ENCODE measurements at places on chromosomes 1 and 21.

- no peak overlapping the region for H3K4me3 ChIP-seq
- no peak for DNase-seq
- H3K27me3 ChIP-seq, result no peaks in the 10 kb centered on the region
- H3K36me3 ChIP-seq, result no peaks in the 10 kb centered on the region
- H3K27ac ChIP-seq, result no peak overlapping the region
- H3K4me1 ChIP-seq, result no peaks in the 10 kb centered on the region
Measured at GRCh38 chr1:29800522-29800956, 564.2 kb downstream of the PTPRU start.

DNA sequence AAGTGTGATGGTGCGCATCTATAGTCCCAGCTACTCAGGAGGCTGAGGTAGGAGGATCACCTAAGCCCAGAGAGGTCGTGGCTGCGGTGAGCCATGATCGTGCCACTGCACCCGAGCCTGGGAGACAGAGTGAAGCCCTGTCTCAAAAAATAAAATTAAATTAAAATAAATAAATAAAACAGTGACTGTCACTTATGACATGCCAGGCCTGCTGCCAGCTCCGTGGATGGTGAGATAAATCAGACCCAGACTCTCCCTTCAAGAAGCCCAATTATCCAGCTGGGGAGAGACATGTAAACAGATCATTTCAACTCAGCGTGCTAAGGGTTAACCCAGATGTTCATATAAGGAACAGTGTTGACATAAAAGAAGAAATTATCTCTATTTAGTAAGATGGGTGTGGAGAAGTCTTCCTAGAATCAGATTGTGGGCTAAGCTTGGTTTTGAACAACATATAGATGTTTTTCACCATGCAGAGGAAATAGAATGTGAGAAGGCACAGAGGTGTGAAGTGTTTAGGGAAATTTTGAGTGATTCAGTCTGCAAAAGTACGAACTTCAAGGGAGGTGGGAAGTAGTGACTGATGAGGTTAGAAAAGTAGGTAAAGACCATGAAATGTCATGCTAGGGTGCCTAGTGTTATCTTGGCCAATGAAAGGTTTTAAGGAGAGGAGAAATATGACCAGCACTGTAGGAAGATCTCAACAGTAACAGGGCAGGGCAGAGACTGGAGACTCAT lies 18.3 kb downstream of the YARS1 start:
- H3K27me3 ChIP-seq, result no peaks in the 10 kb centered on the region
- no peak for DNase-seq
- no peaks in the 10 kb centered on the region for H3K36me3 ChIP-seq
- no peaks in the 10 kb centered on the region for H3K4me1 ChIP-seq
- no peak overlapping the region for H3K4me3 ChIP-seq

DNA sequence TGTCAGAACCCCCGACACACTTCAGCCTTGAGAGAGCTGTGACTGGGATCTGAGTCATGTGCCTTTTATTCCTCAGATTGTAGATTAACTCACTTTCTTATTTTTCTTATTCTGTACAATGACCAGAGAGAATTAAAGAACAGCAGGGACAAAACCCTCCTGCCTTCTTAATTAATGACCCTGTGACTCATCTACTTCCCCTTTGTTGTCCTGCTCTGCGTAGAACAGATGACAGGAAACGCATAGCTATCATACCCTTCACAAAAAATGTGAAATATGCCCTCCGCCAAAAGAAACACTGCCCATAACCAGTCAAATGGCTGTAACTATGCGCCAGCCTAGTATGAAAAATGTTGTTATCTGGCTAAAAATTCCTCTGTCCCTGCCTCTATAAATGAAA lies 9.1 kb upstream of the PADI2 start:
- no peak overlapping the region for H3K4me3 ChIP-seq
- no peak for DNase-seq
- peak overlapping the region; percentile 64 for H3K27ac ChIP-seq
- H3K27me3 ChIP-seq, result no peaks in the 10 kb centered on the region
- H3K4me1 ChIP-seq, result peaks cover 13% of the 10 kb centered on the region

DNA sequence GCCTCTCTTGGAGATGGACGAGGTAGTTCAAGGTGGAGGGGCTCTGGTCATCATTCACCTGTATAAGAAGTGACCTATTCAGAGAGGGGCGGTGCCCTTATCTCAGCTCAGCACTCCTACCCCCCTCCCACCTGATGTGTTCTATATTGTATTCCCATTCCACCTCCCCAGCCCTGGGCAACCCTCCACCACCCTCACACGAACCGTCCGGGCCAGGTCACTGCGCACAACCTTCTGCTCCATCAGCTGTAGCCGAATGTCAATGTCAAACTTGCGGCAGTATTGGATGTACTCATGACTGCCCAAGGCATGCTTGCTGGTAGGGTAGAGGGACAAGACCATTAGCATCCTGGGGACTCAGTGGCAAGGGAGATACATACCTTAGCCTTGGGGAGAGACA lies 34.3 kb downstream of the PIK3C2B start:
- peaks cover 49% of the 10 kb centered on the region for H3K4me1 ChIP-seq
- no peak for DNase-seq
- no peak overlapping the region for H3K4me3 ChIP-seq
- peak overlapping the region; percentile 85 for H3K27ac ChIP-seq

DNA sequence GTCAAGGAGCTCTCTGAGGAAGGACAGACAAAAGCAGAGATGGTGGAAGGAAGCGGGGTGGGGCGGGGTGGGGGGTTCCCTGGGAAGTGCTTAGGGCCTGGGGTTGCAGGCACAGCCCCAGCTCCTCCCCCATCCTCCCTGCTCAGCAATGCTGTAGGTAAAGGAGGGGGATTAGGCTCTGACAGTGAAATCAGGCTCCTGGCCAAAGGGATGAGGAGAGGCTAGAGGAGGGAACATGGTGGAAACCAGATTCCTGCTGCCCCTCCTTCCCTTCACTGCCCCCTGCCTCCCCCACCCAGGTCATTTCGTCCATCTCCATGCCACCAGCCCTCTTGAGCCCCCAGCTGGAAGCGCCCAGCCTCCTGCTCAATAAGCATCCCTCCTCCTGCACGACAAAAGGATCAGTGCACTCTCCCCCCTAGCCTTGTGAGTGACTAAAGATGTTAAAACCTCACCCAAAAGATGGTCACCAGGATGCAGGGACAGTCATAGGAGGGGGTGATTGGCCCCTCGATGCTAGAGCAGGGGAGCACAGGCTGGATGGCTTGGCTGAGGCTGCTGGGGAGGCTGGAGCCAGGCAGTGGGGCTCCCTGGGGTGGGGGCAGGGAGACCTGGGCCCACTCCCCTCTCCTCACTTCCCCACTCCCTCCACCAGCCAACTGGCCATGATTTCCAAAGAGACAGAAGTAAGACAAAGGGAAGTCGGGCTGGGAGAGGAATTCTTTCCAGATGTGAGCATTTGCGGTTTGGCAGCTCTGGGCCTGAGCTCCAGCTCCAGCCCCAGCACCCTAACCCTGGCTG lies 2.2 kb upstream of the CRABP2 start:
- H3K27me3 ChIP-seq, result no peaks in the 10 kb centered on the region
- no peak overlapping the region for H3K4me3 ChIP-seq
- peak; percentile 39 for DNase-seq
- H3K27ac ChIP-seq, result no peak overlapping the region
- no peaks in the 10 kb centered on the region for H3K36me3 ChIP-seq
- H3K4me1 ChIP-seq, result peaks cover 28% of the 10 kb centered on the region

GRCh38 chr1:74613894-74614293 lies 59.7 kb downstream of the ERICH3 start:
- no peaks in the 10 kb centered on the region for H3K36me3 ChIP-seq
- no peak overlapping the region for H3K27ac ChIP-seq

- H3K27ac ChIP-seq, result no peak overlapping the region
- no peaks in the 10 kb centered on the region for H3K27me3 ChIP-seq
- no peaks in the 10 kb centered on the region for H3K4me1 ChIP-seq
- H3K4me3 ChIP-seq, result no peak overlapping the region
Measured at GRCh38 chr1:226373376-226373775, 34.5 kb downstream of the PARP1 start.

GRCh38 chr1:203244776-203245175 lies 15.3 kb upstream of the CHIT1 start:
- no peaks in the 10 kb centered on the region for H3K4me1 ChIP-seq
- H3K4me3 ChIP-seq, result no peak overlapping the region
- DNase-seq, result no peak
- no peaks in the 10 kb centered on the region for H3K27me3 ChIP-seq

- H3K27ac ChIP-seq, result no peak overlapping the region
- H3K36me3 ChIP-seq, result no peaks in the 10 kb centered on the region
Measured at GRCh38 chr1:9344426-9345200, 51.9 kb downstream of the SPSB1 start.

GRCh38 chr1:161216945-161217712 lies 2.0 kb downstream of the FCER1G start:
- H3K36me3 ChIP-seq, result peaks cover 18% of the 10 kb centered on the region
- peaks cover 5% of the 10 kb centered on the region for H3K4me1 ChIP-seq
- H3K4me3 ChIP-seq, result peak overlapping the region; percentile 41

GRCh38 chr1:243490748-243491686 lies 235.2 kb downstream of the SDCCAG8 start:
- H3K36me3 ChIP-seq, result peaks cover 6% of the 10 kb centered on the region
- peaks cover 8% of the 10 kb centered on the region for H3K4me1 ChIP-seq
- no peaks in the 10 kb centered on the region for H3K27me3 ChIP-seq
- no peak for DNase-seq
- H3K27ac ChIP-seq, result no peak overlapping the region

DNA sequence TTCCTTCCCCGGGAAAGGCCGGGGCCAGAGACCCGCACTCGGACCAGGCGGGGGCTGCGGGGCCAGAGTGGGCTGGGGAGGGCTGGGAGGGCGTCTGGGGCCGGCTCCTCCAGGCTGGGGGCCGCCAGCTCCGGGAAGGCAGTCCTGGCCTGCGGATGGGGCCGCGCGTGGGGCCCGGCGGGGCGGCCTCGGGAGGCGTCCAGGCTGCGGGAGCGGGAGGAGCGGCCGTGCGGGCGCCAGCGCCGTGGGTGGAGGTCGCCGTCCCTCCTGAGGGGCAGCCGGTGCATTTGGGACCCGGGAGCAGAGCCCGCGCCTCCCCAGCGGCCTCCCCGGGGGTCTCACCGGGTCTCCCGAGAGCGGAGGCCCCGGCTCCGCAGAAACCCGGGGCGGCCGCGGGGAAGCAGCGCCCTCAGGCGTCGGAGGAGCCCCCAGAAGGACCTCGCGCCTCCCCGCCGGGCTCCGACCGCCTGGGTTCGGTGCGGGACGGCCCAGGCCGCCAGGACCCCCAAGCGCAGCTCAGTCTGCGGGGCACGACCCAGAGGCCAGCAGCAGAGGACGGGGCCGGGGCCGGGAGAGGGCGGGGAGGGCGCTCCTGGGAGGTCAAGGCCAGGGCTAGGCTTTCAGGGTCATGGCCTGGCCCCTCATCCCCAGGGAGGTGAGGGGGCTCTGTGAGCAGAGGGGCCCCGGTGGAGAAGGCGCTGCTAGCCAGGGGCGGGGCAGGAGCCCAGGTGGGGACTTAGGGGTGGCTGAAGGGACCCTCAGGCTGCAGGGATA lies 7.2 kb upstream of the SLX9 start:
- peaks cover 37% of the 10 kb centered on the region for H3K4me1 ChIP-seq
- peak overlapping the region; percentile 83 for H3K27ac ChIP-seq
- DNase-seq, result peak; percentile 94
- H3K36me3 ChIP-seq, result no peaks in the 10 kb centered on the region

- DNase-seq, result no peak
- H3K4me1 ChIP-seq, result peaks cover 15% of the 10 kb centered on the region
- no peaks in the 10 kb centered on the region for H3K27me3 ChIP-seq
- H3K4me3 ChIP-seq, result no peak overlapping the region
- no peak overlapping the region for H3K27ac ChIP-seq
Measured at GRCh38 chr1:243725846-243726245, 124.2 kb downstream of the AKT3 start.

- H3K27ac ChIP-seq, result peak overlapping the region; percentile 97
- peaks cover 26% of the 10 kb centered on the region for H3K4me1 ChIP-seq
- DNase-seq, result peak; percentile 23
- peak overlapping the region; percentile 73 for H3K4me3 ChIP-seq
Measured at GRCh38 chr1:113811156-113811887, 954 bp downstream of the RSBN1 start.

GRCh38 chr1:99207216-99207615 lies 57.1 kb upstream of the PLPPR4 start:
- no peaks in the 10 kb centered on the region for H3K36me3 ChIP-seq
- no peak for DNase-seq
- no peaks in the 10 kb centered on the region for H3K27me3 ChIP-seq
- H3K4me3 ChIP-seq, result no peak overlapping the region
- H3K4me1 ChIP-seq, result no peaks in the 10 kb centered on the region
- H3K27ac ChIP-seq, result no peak overlapping the region

DNA sequence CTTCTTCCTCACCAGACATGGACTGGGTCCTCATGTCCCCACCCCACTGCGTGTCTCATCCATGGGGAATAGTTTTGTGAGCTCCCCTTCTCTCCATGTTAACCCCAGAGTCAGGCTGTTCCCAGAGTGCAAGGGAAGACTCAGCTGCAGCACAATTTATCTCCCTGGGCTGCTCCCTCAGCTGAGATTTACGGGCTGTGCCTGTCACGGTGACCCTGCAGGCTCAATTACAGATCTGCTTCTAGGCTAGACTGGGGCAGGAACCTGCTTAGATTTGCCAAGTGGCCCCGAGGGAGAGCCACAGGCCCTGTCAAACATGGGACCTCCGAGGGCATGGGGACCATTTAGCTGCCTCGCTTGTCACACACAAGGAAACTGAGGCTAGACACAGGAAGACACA lies 37.8 kb downstream of the CDCP2 start:
- H3K36me3 ChIP-seq, result no peaks in the 10 kb centered on the region
- no peak overlapping the region for H3K27ac ChIP-seq
- H3K4me3 ChIP-seq, result no peak overlapping the region
- H3K4me1 ChIP-seq, result no peaks in the 10 kb centered on the region
- DNase-seq, result no peak
- no peaks in the 10 kb centered on the region for H3K27me3 ChIP-seq

DNA sequence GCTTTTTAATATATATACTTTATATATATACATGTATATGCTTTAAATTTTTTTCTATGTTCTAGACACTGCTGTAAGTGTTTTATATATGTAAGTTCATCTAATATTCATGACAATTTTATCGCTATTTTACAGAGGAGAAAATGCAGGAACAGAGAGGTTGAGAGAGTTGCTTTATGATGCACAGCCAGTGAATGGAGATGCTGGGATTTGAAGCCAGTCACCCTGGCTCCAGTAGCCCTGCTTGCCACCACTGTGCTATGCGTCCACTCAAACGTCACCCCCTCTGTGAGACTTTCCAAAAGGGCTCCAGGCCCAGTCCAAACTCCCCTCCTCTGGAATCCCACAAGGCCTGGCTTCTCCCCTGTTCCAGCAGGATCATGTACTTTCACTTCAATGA lies 91.0 kb upstream of the GRIK3 start:
- DNase-seq, result no peak
- no peaks in the 10 kb centered on the region for H3K4me1 ChIP-seq
- H3K27ac ChIP-seq, result no peak overlapping the region

Data from upper lobe of left lung (tissue), 6 donors.